ENCODE measurements at places on chromosomes 13 and 19.
A peak's percentile ranks its signal among the peaks of the same experiment; 100 is the strongest.

DNA sequence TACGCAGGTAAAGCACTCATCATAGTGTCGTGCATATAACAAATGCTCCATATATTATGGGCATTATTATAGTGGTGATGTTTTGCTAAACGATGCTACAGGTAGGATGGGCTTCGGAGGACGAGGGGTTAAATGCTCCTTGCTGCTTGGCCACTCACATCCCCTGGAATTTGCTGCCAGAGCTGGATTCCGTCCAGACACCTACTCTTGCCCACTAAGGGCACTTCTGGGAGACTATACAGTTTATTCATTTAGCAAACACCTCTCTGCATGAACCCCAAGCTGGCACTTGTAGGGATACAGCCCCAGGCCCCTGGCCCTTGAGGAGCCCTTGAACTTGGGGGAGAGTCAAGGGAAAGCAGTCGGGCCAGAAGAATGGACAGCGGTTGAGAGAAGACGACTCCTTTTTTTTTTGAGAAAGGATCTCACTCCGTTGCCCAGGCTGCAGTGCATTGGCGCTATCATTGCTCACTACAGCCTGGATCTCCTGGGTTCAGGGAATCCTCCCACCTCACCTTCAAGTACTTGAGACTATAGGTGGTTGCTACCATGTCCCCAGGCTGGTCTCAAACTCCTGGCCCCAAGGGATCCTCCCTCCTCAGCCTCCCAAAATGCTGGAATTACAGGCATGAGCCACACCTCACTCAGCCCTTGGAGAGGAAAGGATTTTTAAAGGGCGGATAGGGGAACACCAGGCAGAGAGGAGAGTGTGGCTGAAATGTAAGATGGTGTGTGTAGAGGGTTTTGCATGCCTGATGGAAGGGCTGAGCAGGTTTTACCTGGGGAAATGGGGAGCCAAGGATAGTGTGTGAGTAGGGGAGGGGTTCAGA lies 1.1 kb upstream of the MRPL34 start:
- DNase-seq = no peak

DNA sequence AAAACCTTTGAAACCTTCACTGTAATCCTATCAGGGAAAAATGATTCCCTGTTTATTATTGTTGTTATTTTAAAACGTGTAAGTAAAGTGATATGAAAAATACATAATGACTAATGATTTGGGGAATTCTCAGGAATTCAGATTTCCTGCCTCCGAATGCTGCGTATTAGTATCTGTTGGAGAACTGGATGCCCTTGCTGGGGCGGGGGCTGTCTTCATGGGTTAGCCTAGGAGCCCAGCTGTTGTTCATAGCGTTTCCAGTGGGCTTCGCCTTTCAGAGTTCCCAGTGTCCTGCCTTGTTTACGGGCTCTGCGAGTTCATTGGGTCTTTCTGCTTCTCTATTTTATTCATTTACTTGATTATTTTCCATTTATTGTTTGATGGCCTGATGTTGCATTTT lies 18.4 kb downstream of the NAXD start:
- DNase-seq = no peak

GRCh38 chr19:7515645-7516151 lies at the start of gene ZNF358:
ZNF358 (plus strand) TSS chr19:7516103; CDS start chr19:7519243, 3,140 bp downstream.
- DNase-seq = peak; percentile 88

DNA sequence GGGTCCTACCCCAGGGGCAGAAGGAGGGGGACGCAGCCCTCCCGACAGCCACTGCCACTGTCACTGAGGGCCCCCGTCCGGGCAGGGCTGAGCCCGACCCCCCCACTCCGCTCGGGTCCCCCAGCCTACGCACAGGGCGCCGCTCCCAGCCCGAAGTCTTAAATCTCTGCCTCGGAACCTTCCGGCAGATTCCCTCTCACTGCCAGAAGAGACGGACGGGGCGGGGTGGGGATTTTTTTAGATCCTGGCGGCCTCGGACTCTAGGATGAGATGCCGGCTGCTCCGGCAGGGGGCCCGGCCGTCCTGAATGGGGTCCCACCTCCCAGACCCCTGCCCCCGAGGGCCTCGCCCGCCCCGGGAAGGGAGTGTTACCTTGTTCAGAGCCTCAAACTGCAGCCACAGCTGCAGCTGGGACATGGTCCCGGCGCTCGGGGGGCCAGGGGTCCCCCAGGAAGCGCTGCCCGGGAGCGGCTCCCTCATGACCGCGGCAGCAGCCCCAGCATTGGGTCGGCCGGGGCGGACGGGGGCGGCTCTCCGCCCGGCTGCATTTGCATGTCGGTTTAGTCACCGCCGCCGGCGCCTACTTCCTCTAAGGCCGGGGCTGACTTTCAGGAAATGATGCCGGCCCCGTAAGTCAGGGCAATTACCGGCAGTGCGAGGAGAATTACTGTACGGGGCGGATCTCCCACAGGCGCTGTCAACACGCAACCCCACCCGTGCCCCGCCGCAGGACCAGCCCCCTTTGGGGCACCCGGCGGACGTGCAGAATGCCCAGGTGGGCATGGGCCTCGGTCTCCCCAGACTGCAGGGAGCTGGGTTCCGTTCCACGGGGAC lies 28.1 kb downstream of the GPX4 start:
- peak; percentile 59 for DNase-seq

GRCh38 chr13:31110617-31111016 lies 51.1 kb downstream of the HSPH1 start:
- DNase-seq = no peak

GRCh38 chr19:20912973-20913372 lies 10.1 kb upstream of the ZNF85 start:
- DNase-seq = no peak

DNA sequence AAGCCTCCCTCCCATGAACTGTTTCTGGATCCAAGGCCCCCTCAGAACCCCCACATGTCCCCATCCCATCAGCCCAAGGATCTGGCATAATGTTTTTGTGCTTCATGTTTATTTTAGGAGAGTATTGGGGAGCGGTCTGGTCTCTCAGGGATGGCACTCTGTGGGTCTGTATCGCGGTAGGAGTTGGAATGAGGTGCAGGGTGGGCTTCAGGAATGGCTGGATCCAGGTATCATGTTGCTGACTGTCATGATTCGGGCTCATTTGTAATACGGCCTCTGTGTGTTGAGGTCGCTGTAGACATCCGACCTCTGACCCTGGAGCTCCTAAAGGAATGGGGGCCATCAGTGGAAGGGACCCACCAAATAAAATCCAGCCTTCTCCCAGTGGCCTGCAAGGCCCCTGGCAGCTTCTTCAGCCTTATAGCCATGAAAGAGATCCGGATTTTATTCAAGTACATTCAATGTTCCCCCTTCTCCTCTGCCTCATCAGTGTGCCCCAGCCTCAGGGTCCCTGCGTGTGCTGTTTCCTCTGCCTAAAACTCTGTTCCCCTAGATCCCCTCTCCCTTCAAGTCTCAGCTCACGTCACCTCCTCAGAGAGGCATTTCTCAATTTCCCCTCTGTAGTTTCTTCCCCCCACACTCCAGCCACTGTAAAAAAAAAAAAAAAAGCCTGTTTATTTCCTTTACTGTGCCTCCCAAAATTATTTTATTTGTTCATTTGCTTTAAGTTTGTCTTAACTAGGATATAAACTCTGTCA lies 2.2 kb downstream of the HCST start:
- DNase-seq = no peak

DNA sequence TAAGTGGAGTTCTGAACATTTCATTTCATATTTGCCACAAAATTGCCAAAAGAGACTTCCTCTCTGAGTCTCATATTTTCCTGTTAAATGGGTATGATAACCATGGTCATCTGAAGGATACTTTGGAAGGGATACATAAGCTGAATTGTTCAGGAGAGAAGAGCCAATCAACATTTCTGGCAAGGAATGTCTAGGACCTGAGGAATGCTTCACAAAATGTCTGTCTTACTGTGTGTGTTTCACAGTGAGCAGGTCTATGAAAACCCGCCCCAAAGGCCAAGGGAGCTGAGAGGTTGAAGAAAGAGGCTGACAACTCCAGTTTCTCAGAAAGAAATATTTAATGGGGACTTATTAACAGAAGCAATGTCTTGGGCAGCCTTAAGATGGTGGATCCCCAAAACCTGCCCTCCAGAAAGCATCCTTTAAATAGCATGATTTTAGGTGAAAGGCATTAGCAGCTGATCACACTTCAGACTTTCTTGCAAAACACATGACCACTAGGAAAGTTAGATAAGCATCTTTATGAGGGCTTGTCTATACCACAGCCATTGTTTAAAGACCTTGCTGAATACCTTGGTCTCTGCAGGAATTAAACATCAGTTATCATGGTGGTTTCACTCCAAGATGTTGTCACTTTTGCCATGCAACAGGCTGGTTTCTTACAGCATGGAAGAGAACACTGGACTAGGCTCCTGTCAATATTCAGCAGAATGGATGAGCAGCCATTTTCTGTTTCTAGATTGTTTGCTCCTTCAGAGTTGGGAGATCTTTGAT lies 78.9 kb downstream of the TNFSF11 start:
- DNase-seq = no peak

DNA sequence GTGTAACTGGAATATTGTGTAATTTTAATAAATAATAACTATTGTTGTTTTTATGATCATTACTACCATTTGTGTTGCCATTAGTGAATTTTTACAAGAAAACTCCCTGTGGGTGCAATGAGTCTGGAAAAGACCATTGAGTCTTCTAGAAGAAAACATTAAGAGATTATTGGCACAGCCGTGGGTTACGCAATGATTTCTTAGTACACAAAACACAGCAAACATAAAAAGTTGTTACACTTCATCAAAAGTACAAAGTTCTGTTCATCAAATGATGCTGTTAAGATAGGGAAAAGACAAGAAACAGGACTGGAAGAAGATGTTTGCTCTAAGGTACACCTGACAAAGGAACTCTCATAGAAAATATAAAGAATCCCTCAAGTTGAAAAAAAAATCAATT lies 41.6 kb downstream of the ZNF331 start:
- DNase-seq = no peak

GRCh38 chr13:36986462-36987240 lies 12.5 kb downstream of the ALG5 start:
- no peak for DNase-seq

DNA sequence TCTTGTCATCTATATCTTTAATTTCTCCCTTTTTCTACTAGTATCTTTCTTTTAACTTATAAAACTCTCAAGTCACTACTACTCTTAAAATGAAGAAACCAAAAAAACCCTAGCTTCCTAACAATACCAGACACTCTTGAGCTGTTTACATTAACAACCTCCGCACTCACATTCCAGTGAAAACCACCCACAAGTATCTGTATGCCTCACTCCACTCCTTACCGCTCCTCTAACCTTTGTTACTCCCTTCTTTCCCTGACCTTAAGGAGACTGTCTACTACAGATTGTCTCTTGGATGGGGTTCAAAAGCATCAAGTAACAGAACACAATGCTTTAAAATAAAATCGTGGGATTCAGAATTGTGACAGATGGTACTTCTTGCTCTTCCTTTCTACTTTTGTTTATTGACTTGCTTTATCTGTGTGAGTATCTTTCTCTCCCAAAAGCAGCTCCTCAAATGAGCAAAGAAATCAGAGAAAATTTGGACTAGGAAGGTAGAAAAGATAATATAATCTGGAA lies 110.0 kb upstream of the FBXL3 start:
- no peak for DNase-seq

- no peak for DNase-seq
These were observed 210.9 kb downstream of the NALCN start for GRCh38 chr13:101205408-101205807.

- DNase-seq = no peak
These were observed 310.7 kb downstream of the ITGBL1 start for GRCh38 chr13:101763191-101763590.

DNA sequence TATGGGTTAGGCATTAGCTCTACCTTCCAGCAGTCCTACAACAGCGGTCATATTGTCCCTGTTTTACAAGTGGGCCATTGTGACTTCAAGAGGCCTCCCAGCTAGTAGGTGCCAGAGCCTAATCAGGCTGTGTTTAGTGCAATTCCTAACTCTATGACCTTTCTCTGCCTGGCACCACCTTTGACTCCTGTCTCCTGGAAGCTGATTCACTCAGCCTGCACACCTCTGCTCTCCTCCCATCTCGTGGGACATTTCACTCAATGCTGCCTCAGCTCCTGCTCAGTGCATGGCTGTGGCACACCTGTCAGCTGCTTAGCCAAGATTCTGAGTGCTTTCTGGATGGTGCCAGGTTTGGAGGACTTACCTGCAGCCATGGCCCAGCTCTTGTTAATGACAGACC lies 9.5 kb upstream of the GJB6 start:
- no peak for DNase-seq

GRCh38 chr19:58038688-58039204 lies 4.9 kb downstream of the ZSCAN1 start:
- no peak for DNase-seq
